HL-60 (cell line): ENCODE measurements at places on chromosomes 6 and 20.
A peak's percentile ranks its signal among the peaks of the same experiment; 100 is the strongest.

DNA sequence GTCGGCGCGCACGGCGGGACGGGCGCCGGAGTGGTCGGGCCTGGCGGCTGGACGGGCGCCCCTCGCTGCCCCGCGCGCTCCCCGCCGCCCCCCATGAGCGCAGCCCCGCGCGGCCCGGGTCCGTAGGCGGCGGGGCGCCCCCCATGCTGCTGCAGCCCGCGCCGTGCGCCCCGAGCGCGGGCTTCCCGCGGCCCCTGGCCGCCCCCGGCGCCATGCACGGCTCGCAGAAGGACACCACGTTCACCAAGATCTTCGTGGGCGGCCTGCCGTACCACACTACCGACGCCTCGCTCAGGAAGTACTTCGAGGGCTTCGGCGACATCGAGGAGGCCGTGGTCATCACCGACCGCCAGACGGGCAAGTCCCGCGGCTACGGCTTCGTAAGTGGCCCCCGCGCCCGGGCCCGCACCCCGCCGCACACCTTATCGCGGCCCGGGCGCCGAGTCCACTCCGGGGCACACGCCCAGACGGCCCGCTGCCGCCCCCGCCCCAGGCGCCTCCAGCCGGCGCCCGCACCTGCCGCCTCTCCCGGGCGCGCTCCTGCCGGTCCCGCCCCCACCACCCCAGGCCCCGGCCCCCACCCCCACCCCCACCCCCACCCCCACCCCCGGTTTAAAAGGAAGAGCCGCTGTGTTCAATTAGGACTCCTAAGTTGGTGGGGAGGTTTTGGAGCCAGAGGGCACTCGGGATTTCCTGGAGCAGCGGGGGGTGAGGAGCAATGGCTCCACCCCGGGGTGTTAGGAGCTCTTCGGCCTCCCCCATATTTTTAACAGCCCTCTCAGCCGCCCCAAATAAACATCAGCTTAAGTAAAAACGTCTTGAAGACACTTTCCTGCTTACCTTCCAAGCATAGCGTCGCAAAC, 474 bp downstream of the RBM38 start:
- DNase-seq = no peak

GRCh38 chr6:92648364-92649086, 770.8 kb downstream of the EPHA7 start:
- no peak for DNase-seq

DNA sequence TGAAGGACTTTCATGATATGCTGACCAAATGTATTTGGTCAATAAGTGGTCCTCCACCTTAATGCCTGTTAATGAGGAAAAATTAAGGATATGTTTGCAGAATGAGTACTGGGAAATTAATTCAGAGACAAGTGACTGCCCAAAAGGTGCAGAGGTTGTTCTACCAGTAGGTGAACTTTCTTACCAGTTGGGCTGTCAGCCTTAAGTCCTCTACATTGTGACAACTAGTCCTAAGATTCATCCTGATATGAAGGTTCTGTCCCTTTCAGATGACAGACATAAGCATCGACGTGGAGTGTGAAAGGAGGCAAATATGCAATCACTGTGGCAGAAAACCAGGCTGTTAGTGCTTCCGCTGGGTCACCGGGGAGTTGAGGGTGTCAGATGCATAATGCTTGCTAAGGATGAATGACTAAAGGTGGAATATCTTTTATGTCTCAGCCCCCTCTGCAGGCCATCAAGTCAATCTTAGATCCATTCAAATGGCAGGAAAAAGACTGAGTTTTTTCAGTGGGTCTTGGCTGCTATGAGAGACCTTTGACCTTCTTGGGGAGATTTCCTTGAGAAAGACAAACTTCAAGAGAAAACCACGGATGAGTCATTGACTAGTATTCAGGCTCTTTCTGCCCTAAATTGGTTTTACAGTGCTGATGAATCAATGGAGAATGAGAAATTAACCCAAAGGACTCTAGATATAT, 226.0 kb downstream of the TPBG start:
- no peak for DNase-seq

GRCh38 chr20:63861981-63862901, 943 bp downstream of the ABHD16B start:
- DNase-seq = no peak

DNA sequence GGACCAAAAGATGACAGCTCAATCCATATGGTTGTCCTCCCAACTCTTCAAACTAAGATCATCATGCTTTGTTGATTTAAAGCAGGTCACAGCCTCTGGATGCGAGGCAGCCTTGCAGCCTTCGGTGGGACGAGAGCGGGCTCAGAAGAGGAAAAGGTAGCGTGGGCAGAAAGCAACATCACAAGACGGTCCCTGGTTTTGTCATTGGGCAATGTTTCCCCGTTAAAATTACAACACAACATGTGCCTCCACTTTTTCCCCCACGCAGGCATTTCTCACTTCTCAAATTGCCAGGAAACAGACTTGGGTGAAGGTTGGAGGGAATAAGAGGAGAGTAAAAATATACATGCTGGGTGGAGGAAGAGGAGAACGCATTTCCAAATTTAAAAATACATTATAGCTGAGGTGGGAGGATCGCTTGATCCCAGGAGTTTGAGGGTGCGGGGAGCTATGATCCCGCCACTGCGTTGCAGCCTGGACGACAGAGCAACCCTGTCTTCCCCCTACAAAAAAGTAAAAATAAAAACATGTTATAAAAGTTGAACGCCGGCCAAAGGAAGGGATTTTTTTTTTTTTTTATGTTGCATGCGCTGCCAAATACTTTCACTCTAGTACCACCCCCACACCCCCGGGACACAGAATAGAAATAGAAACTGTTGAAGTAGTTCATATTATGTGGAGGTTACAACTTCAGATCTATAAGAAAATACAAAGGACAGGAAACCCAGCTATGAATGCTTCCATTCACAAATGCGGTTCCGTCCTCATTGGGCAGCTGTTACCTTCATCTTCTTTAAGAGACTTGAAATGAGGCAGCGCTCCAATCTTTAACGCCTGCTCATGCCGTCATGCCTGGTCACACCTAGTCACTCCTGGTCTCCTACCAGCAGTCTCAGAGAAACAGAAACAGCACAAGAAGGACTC, 13.9 kb upstream of the NAA20 start:
- DNase-seq = peak; percentile 74

DNA sequence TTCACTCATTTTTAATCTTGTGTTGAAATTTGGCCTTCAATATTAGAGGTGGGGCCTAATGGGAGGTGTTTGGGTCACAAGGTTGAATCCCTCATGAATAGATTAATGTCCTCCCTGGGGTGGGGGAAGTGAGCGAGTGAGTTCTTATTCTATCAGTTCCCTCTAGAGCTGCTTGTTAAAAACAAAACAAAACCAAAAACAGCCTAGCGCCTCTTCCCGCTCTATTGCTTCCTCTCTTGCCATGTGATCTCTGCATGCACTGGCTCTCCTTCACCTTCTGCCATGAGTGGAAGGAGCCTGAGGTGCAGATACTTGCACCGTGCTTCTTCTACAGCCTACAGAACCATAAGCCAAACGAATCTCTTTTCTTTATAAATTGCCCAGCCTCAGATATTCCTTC, 89.6 kb upstream of the SLC35F1 start:
- DNase-seq = no peak

DNA sequence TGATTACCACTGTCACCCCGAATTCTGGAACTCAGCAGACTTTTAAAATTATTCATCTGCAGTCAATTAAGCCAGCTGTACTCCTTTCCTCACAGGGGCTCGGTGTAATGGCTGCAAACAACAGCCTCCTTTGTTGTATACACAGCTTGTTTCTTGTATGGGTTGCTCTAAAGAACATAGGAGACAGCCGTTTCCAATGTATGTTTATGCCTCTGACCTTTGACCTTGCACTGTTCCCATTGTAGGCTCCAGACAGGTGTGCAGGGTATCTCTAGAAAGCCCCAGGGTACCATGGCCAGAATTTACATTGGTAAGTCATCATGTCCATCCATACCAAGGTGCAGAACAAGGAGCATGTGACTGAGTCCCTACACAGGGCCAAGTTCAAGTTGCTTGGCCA, 11.5 kb upstream of the TENT5A start:
- no peak for DNase-seq

- DNase-seq = no peak
Observed at GRCh38 chr6:125013938-125014660, 51.9 kb downstream of the RNF217 start.

GRCh38 chr20:44160133-44160532, 26.9 kb downstream of the JPH2 start:
- no peak for DNase-seq

- no peak for DNase-seq
Observed at GRCh38 chr6:161215876-161216615, 57.8 kb downstream of the AGPAT4 start.

DNA sequence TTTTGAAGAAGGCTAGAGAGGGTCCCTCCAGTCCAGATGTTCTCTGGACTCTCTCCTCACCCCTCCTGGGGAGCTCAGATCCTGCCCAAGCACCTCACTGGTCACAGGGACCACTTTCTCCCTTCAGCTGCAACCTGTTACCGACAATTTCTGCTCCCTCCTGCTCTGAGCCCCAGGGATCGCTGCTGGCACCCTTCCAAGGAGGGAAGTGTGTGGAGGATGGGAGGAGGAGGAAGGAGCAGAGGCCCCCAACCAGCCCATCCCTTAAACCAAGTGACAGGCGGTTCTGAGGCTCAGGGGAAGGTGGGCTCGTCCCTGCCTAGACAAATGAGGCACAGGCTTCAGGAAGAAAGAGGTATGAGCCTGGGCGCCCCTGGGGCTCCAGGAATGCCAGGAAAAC, 13.9 kb downstream of the PMEPA1 start:
- no peak for DNase-seq

DNA sequence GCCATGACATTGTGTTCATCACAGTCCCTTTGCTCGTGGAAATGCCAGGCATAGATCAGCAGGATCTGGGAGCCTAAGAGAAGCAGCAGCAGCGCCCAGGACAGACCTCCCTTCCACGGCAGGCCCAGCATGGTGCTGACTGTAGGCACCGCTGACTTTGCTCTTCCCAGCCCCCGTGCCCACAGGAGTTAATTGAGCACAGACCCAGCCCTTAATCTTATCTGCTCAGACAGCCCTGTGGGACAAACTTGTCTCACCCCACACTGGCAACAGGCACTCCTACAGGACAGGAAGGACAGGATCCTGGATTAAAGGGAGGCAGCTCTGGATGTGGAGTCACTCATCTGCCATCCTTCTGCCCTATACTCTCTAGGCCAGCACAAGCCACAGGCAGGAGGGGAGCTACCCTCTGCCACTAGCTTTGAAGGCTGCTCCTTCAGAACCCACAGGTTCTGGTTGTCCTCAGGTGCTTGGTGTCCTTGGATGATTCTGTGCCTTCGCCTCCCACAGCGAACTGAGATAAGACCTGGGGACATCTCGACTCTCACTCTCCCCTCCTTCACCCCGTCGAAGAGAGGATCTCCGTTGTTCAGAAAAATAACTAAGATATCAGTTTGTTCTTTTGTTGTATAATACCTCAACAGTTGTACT, at the start of gene CST9L:
Gene CST9L, minus strand, starts transcription at position 165 of the 651 bp plus-strand sequence. Its CDS starts 34 bp downstream, at position 131.
- DNase-seq = no peak

- no peak for DNase-seq
Observed at GRCh38 chr6:17423026-17423425, 29.6 kb downstream of the CAP2 start.

- DNase-seq = no peak
Observed at GRCh38 chr6:27593200-27593818, 120.4 kb upstream of the ZNF184 start.

- DNase-seq = no peak
Observed at GRCh38 chr6:77106992-77107391, 356.3 kb downstream of the HTR1B start.

DNA sequence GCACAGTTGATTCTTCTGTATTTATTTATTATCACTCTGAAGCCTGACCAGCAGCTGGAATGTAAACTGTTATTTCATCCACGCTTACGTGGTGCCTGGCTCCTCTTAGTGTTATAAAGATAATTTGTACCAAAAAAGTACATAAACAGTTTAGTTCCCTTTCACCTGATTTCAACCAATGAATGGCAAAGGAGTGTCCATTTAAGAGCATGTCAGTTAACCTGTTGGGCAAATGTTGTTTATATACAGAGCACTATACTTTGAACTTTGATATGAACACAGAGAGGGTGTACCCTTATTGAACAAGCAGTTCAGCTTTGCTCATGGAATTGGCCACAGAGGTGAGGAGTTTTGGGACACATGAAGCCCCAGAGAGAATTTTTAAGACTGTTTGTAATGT, 7.2 kb upstream of the CTCFL start:
- DNase-seq = no peak

DNA sequence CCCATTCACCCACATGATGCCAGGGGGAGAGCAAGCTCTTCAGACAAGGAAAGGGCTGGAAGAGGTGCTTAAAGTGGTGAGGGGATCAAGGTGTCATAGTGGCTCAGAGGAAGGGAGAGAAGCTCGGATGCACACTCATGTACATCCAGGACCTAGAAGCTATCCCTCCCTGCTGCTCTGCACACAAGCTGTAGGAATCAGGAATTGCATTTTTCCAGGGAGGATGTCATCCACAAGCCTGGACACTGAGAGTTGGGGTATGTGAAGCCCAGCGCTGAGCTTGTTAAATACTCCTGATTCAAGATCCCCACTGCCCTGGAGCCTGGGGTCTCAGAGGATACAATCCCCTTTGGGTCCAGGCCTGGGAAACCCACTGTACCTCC, 85.8 kb upstream of the CCDC167 start:
- no peak for DNase-seq

DNA sequence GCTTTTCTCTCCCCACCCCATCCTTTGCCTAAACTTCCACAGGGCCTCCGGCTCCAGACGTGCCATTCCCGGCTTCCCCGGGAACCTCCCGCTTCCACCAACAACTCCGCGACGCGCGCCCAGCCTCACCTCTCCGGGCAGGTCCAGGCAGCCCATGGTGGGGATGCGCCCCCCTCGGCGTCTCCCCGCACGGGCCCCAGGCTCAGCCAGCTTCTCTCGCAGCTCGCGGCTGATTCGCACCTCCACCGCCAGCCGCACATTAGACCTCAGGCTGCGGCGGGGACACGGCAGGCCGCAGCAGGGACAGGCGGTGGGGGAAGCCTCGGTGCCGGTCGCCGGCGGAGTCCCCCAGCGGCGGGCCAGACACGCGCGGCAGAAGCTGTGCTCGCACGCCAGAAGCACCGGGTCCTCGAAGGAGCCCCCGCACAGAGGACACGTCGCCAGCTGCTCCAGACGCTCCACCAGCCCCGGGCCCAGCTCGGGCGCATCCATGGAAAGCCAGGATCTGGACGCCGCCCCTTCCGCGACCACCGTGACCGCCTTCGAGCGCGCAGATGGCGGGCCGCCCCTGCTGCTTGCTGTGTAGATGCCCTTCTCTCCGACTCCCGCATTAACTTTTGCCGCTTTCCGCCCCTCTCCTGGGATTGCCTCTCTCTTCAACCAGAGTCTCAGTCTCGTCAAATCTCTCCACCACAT, at the start of gene RNF39:
Gene RNF39, minus strand, starts transcription at position 676 of the 696 bp plus-strand sequence. Its CDS starts 184 bp downstream, at position 492.
- DNase-seq = no peak

- DNase-seq = no peak
Observed at GRCh38 chr20:45962031-45962755, 9.8 kb downstream of the ZNF335 start.

- DNase-seq = no peak
Observed at GRCh38 chr6:160519133-160519532, 144.9 kb downstream of the LPA start.

DNA sequence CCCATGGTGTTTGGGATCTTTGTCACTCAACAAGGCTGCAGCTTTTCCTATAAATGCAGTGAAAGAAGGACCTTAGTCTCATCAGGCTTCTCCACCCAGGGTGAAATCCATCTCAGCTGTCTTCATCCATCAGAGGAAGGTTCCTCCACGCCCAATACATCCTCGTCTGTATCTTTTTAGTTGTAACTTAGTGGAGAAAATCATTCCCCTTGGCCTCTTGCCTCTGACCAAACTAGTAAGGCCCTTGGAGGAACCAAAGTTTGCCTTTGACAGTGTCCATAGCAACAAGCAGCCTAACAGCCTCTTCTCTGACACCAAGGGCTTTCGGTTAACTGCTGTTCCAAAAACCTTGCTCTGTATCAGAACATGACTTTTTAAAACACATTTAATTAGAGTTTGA, 230.3 kb upstream of the ECI2 start:
- no peak for DNase-seq
